Stimulated activated CD4-positive, alpha-beta T cell treated with anti-CD3 and anti-CD28 coated beads, TNF-alpha, amount 100 ng/mL, for 4 hours (primary cell): ENCODE measurements at places on chromosomes 13 and 19.

DNA sequence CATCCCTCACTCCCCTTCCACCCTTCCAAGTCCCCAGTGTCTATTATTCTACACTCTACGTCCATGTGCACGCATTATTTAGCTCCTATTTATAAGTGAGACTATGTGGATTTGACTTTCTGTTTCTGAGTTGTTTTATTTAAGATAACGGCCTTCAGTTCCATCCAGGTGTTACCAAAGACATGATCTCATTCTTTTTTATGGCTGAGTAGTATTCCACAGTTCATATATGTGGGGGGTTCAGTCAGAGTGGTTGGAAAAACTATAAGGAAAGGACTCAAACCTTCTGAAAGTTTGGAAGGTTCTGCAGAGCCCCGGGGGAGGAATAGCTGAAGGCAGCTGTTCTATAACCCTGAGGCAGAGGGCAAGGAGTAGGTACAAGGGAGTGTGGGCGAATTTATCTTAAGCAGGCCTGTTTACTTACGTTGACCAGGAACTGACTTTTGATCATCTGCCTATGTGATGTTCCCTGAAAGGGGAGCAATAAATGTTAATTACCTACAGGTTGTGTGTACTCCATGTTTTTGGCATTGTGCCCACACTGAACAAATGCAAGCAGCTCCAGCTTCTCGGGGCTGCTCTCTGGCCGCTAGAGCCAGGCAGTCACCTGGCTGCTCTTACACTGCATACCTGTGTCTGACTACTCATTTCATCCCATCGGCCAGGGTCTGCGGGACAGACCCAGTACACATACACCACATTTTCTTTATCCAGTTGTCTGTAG is 13.5 kb upstream of the ADGRE1 start:
- DNase-seq: no peak

GRCh38 chr13:36126491-36126890 is 4.7 kb downstream of the DCLK1 start:
- no peak for DNase-seq

DNA sequence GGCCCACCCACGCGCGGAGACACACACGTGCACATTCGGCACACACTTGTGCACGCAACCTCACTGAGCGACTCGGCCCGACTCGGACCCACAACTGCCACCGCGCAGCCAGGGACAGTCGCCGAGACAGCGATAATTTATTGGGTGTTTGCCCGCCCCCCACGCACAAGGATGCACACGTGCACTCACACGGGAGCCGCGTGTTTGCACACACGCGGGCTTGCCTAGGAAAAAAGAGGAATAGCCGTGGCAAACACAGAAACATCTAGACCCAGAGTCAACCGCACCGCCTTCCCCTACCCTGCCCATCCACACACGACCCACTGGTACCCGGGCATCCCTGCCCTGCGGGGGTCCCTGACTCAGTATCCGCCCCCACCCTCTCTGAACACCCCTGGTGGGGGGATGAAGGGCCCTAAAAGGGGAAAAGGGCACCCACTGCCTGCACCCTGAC is 1.1 kb upstream of the SSBP4 start:
- no peak for DNase-seq

DNA sequence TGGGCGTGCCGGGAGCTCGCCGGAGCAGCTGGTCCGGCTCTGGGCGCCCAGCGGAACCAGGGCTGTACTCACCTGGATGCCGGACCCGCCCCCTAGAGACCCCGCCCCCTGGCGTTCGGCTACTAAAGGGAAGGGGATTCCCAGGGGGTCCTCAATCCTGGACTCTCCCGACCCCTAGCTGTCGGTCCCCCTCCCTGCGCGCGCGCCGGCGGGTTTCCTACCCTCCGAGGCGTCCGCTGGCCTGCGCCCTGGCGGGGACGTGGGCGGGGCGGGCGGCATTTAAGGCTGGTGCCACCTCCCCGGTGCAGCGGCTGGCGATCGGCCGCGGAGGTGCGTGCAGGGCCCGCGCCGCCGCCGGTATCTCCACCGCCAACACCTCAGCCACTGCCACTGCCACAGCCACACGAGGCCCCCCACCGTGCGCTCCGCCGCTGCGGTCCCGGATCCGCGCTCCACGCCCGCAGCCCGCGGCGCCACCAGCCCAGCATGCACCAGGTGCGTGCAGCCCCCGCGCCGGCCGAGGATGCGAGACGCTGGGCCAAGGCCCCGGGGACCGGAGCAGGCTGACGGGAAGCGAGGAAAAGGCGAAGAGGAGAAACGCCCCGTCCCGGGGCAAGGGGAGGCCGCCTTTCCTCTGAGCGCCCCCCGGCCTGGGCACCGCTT is at the start of gene ATP12A:
TSS of gene ATP12A (plus strand) at position 151 of the 663 bp plus-strand sequence. CDS start at position 487, 336 bp downstream.
- DNase-seq: no peak

GRCh38 chr19:19943848-19944582 is 43.3 kb downstream of the ZNF93 start:
- no peak for DNase-seq

DNA sequence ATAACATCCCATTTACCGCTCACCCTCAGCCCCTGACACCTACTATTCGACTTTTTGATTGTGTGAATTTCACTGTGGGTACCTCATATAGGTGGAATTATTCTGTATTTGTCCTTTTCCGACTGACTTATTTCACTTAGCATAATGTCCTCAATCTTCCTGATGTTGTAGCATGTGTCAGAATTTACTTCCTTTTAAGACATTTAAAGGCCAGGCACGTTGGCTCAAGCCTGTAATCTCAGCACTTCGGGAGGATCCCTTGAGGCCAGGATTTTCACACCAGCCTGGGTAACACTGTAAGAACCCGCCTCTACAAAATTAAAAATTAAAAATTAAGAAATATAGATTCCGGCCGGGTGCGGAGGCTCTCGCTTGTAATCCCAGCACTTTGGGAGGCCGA is 13.0 kb downstream of the ZNF490 start:
- DNase-seq: no peak

- no peak for DNase-seq
Measured at GRCh38 chr13:48539550-48539949, 6.7 kb upstream of the RCBTB2 start.

DNA sequence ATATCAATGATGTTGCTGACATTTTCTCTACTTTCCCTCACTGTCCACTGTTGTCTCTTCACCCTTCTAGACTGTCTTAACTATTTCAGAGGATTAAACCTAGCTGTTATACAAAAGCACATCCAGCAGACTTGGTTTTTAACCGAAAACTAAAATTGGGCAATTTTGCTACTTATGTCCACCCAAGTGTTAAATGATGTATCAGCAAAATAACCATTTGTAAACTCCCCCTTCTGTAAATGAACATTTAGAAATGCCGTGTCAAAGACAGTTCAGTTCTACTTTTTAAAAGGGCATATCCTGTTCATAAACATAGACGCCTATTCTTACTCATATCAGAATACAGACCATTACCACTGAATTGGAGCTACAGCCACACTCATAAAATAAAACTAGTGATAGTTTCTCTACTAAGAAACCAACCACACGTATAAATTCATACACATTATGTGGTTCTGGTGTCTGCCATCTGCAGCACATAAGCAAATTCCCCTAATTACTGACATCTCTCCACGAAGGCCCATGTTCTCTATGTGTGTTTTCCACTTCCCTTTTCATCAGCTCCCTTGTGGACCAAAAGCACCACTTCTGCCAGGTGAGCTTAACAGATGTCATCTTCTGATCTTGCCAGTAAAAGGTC is 1091.8 kb downstream of the PCDH9 start:
- DNase-seq: no peak

GRCh38 chr13:23433171-23434153 is at the start of gene SACS:
Gene SACS, minus strand, starts transcription at chr13:23433702. Its CDS starts 22,463 bp downstream, at chr13:23411239.
- DNase-seq: no peak

GRCh38 chr13:37686501-37686900 is 87.9 kb upstream of the POSTN start:
- DNase-seq: no peak

GRCh38 chr13:27374650-27375049 is 49.8 kb upstream of the GTF3A start:
- no peak for DNase-seq

- no peak for DNase-seq
Measured at GRCh38 chr19:37975596-37976515, 68.8 kb downstream of the SIPA1L3 start.

- DNase-seq: no peak
Measured at GRCh38 chr19:36093146-36093662, 17.7 kb upstream of the OVOL3 start.

DNA sequence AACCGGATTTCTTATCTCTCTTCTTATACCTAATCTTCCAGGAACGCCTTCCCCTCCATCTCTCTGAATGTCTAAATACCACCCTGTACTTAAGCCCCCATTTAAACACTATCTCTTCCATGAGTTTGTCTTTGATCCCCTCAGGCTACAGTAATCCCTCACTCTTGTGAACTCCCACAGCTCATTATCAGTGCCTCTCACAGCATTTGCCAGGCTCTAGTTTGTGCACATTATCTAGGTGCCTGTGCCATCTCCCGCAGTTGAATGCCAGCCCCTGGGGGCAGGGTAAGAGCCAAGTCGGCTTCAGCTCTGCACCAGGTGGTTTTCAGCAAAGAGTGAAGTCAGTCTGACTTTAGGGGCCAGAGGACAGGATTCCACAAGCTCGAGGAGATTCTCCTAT is 71.4 kb downstream of the FREM2 start:
- no peak for DNase-seq

DNA sequence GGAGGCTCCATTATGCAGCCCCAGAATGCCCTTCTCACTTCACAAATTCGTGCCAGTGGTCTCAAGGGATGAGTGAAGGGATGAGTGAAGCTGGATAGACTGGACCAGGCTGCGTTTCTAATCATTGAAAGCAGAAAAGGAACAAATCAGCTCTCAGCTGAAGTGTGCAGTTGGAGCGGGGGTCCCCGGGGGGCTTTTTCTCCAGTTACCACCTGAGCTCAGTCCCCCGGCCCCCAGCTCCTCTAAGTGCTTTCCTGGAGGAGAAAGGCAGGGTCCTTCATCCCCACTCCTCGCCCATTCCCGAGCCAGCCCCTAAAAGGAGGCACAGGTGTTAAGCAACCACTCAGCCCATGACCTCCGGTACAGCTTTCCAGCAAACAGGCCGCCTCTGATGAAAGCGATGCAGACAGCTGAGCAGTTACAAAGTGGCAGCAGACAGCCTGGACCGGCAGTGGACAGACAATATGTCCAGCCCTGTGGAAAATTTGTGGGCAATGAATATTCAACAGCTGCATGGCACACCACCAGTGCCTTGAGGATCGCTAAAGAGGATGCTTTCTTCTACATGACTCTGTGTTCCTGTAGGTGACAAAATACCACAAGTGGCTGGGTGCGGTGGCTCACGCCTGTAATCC is 110.7 kb upstream of the UBL3 start:
- DNase-seq: no peak

DNA sequence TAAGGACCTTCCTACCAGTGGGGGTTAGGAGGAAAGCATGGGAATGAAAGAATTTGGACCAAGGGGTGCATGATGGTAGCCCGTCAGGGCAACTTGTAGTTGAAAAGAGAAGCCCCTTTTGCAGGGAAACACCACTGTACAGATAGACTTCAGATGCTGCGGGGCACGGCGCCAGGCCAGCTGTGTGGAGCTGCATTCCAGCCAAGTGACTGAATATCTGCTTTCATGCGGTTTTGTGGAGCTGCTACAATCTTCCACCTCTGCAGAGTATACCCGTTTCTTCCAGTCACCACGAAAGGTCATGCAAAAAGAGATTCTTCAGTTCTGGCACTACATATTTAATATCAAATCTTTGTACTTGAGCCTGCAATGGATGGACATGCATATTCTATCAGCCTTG is 104.7 kb downstream of the RGCC start:
- no peak for DNase-seq

- DNase-seq: no peak
Measured at GRCh38 chr13:23868521-23868920, 20.7 kb downstream of the MIPEP start.

- DNase-seq: no peak
Measured at GRCh38 chr13:97548138-97548537, 114.2 kb downstream of the RAP2A start.

DNA sequence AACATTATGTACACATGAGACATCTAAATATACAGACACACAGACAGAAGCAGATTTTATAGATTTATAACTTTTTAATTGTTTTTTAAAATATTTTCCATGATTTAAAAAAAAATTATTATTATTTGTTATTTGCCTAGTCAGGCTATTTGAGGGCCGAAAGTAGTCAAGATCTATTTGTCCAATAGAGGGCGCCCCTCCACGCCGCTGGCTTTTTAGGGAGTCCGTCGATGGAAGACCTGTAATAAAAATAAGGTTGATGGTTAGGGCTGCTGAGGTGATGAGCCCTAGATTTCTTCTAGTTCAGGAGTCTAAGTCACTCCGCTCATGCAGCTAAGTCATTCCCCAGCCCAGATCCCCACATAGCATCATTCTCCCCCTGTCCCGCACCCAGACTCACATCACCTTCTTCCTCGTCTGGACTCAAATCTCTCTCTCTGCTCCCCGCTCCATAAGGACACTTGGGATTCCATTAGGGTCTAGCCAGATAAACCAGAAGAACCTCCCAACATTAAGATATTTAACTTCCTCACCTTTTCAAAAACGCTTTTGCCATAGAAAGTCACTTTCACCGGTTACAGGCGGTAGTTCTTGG is 33.9 kb upstream of the CEACAM21 start:
- no peak for DNase-seq

DNA sequence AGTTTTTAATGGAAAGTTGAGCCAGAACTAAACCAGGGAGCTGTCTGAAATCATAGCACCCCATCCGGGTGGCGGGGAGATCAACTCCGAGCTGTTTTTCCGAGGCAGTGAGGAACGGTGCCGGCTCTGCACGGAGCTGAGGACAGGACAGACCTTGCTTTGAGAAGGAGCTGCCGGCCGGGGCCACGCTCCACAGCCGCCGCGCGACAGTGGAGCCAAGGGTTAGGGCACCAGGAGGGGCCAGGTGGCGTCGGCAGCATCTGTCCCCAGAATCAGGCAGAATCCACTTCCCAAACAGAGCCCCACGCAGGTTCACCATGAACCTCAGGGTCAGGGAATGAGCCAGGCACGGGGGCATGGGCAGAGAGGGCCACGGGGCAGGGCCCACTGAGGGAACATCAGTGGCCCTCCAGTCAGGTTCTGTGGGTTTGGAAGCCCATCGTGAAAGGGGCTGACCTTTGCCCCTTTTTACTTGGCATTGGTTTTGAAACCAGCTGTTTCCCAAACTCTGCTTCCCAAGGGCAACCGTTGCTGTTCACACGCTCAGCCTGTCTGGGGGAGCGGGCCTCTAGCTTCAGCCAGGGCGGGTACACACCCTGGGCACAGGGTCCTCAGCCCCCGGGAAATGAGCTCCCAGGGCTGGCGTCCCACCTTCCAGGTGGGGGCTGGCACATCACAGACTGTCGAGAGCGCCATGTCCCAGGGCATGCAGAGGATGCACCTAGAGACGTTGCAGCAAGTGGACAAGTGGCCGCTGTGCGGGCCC is 18.1 kb downstream of the PEX11G start:
- no peak for DNase-seq
